ENCODE measurements at places on chromosomes 7 and 10. TPM values are rescaled to one million over a fixed set of nuclear protein-coding genes. Genes with fewer than 3 reads are reported as not detected.

GRCh38 chr7:65239707-65240352 lies 133.8 kb upstream of the ZNF92 start:
- no peaks in the 10 kb centered on the region for H3K4me1 ChIP-seq
- no peaks in the 10 kb centered on the region for H3K27me3 ChIP-seq
- peak overlapping the region; percentile 16 for H3K4me3 ChIP-seq
- no peak overlapping the region for H3K27ac ChIP-seq

DNA sequence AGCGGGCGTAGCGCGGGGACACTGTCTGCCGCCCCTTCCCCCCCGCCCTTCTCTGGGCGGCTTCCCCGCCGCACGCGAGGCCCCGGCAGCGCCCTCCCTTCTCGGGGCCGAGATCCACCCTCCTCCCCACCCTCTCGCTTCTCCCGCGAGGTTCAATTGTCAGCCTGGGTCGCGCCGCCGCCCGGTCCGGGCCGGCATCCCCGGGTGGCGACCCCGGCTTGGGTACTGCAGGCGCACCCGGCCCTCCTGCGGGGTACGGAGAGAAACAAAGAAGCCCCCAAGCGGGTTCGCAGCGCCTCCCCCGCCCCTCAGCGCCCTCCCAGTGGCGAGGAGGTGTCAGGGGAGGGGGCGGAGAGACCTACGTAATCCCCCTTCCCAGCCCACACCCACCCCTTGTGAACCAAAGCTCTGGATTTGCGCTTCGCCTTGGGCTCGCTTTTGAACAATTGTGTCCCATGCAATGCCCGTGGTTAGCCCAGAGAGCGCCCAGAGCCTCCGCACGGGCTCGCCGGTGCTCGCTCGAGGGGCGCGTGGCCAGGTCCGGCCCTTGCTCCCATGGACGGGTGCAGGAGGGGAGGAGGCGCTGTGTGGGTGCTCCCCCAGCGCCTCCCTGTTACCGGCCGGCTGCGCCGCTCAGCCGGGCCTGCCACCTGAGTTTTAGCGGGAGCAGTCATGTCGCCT lies 634 bp downstream of the HECW1 start:
- H3K27me3 ChIP-seq = peaks cover 22% of the 10 kb centered on the region
- H3K27ac ChIP-seq = no peak overlapping the region
- DNase-seq = no peak
- H3K4me1 ChIP-seq = no peaks in the 10 kb centered on the region
- H3K36me3 ChIP-seq = no peaks in the 10 kb centered on the region
- peak overlapping the region; percentile 40 for H3K4me3 ChIP-seq

- no peaks in the 10 kb centered on the region for H3K36me3 ChIP-seq
- no peaks in the 10 kb centered on the region for H3K4me1 ChIP-seq
- no peaks in the 10 kb centered on the region for H3K27me3 ChIP-seq
- no peak for DNase-seq
Measured at GRCh38 chr10:128137877-128138276, 11.7 kb upstream of the MKI67 start.

DNA sequence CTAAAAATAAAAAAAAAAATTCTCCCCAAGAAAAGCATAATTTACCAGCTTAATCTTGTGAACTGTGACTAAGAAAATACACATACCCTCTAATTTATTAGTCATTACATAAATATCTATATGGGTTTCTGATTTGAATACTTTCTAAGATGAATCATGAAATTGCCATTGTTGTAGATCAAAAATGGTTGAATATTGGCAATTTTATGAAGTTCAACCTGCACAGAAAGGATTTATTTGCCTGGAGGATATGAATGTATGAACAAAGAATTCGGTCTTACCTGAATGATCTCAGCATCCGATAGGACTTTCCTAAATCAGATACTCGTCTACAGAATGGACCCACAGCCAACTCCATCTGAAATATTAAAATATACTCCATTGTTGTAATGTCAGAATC lies 61.5 kb downstream of the HBP1 start:
- no peak for DNase-seq
- peaks cover 20% of the 10 kb centered on the region for H3K36me3 ChIP-seq
- no peak overlapping the region for H3K4me3 ChIP-seq
- H3K27ac ChIP-seq = no peak overlapping the region

DNA sequence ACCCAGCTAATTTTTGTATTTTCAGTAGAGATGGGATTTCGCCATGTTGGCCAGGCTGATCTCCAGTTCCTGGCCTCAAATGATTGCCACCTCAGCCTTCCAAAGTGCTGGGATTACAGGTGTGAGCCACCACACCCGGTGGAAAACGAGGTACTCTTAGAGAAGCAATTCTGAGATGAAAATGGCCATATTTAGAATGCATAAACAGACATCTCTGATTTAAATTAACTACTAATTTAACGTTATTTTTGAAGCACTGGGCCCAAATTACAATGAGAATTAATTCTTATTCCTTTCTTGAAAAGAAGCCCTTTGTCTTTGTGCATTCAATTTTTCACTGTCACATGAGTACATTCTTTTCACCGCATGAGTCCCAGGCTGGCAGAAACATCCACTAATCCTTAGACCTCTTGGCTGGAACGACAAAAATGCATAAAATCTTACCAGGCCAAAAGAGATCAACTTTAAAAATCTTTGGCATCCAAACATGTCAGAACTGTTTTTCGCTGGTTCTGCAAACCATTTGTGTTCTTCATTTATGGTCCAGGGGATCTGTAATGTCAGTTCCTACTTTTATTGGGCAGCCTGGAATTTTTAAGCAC lies 60.1 kb upstream of the CAPZA2 start:
- no peaks in the 10 kb centered on the region for H3K27me3 ChIP-seq
- H3K4me3 ChIP-seq = no peak overlapping the region
- no peak overlapping the region for H3K27ac ChIP-seq

- H3K36me3 ChIP-seq = no peaks in the 10 kb centered on the region
- no peak overlapping the region for H3K27ac ChIP-seq
- DNase-seq = peak; percentile 77
- H3K4me3 ChIP-seq = no peak overlapping the region
Measured at GRCh38 chr7:38463277-38464225, 167.6 kb downstream of the AMPH start.

GRCh38 chr10:110655320-110655719 lies 11.2 kb downstream of the RBM20 start:
- H3K36me3 ChIP-seq = no peaks in the 10 kb centered on the region
- H3K4me1 ChIP-seq = no peaks in the 10 kb centered on the region
- no peak for DNase-seq
- H3K27ac ChIP-seq = no peak overlapping the region
- H3K4me3 ChIP-seq = no peak overlapping the region

- no peak overlapping the region for H3K4me3 ChIP-seq
- no peaks in the 10 kb centered on the region for H3K4me1 ChIP-seq
- no peaks in the 10 kb centered on the region for H3K27me3 ChIP-seq
- no peaks in the 10 kb centered on the region for H3K36me3 ChIP-seq
- H3K27ac ChIP-seq = no peak overlapping the region
- DNase-seq = no peak
Measured at GRCh38 chr10:8787649-8788048, 733.2 kb downstream of the GATA3 start.

DNA sequence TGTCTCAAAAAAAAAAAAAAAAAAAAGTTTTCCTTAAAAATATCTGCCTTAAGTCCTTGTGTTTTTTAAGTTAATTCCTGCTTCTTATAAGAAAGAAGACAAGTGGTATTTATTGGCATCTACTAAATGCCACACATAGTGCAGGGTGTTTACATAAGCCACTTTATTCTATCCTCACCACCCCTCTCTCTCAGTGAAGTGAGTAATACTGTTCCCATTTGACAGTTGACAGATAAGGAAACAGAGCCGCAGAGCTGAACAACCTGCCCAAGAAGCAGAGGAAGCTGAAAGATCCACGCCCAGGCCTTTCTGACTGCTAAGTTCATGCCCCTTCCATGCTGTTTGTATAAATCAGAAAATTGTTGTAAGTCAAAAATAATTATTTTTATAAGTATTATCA lies 54.1 kb downstream of the ABLIM1 start:
- H3K36me3 ChIP-seq = no peaks in the 10 kb centered on the region
- no peak for DNase-seq
- no peaks in the 10 kb centered on the region for H3K27me3 ChIP-seq
- H3K4me1 ChIP-seq = no peaks in the 10 kb centered on the region
- no peak overlapping the region for H3K27ac ChIP-seq
- no peak overlapping the region for H3K4me3 ChIP-seq

GRCh38 chr10:33974976-33975478 lies 640.6 kb upstream of the NRP1 start:
- H3K4me3 ChIP-seq = no peak overlapping the region
- H3K4me1 ChIP-seq = no peaks in the 10 kb centered on the region
- no peaks in the 10 kb centered on the region for H3K36me3 ChIP-seq
- no peaks in the 10 kb centered on the region for H3K27me3 ChIP-seq
- no peak overlapping the region for H3K27ac ChIP-seq

DNA sequence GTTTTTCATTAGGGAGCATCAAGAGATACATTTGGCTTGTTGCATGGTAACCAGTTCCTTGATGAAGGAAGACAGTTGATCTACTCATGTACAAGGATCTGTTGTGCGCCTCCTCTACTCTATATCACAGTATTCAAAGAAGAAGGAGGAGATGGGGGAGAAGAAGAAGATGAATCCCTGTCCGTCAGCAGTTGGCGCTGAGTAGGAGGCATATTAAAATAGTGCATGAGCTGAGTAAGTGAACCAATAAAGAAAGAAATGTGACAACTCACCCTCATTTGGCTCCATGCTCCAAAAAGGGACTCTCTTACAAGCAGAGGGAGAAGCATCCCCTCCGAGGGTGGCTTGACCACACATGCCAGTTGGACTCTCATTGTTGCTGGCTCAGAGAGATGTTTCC lies 20.1 kb downstream of the NPS start:
- no peak overlapping the region for H3K4me3 ChIP-seq
- H3K27ac ChIP-seq = no peak overlapping the region
- no peaks in the 10 kb centered on the region for H3K27me3 ChIP-seq
- no peak for DNase-seq
- H3K36me3 ChIP-seq = no peaks in the 10 kb centered on the region
- H3K4me1 ChIP-seq = no peaks in the 10 kb centered on the region

Gene MYOF
- 15.1 TPM for total RNA-seq

Gene ATRNL1
- 3.5 TPM for total RNA-seq

Gene HOXA3
- total RNA-seq = 11.6 TPM

Gene ZNF804B
- total RNA-seq = not detected

Gene NME8
- not detected for total RNA-seq
